ENCODE measurements at places on chromosomes 3 and 15. TPM values are rescaled to one million over a fixed set of nuclear protein-coding genes. Genes with fewer than 3 reads are reported as not detected.

Gene CADPS
- not detected for polyA plus RNA-seq

Gene NR2C2
- 19.3 TPM for polyA plus RNA-seq

GRCh38 chr3:131386429-131387165 lies 5.0 kb downstream of the NUDT16 start:
- H3K4me3 ChIP-seq, result no peak overlapping the region
- peaks cover 25% of the 10 kb centered on the region for H3K4me1 ChIP-seq
- H3K27ac ChIP-seq, result no peak overlapping the region

- H3K27me3 ChIP-seq, result peaks cover 19% of the 10 kb centered on the region
- H3K27ac ChIP-seq, result no peak overlapping the region
- no peaks in the 10 kb centered on the region for H3K36me3 ChIP-seq
- H3K4me3 ChIP-seq, result peak overlapping the region; percentile 39
- peak; percentile 70 for DNase-seq
These were observed 53.2 kb downstream of the LHFPL4 start for GRCh38 chr3:9500108-9501050.

DNA sequence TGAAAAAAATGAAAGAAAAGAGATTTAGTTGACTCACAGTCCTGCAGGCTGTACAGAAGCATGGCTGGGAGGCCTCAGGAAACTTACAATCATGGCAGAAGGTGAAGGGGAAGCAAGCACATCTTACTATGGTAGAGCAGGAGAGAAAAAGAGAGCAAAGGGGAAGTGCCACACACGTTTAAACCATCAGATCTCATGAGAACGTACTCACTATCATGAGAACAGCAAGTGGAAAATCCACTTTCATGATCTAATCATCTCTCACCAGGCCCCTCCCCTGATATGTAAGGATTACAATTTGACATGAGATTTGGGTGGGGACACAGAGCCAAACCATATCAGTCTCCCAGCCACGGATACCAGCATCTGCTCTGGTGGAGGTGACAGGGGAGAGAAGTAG lies 50.8 kb upstream of the CPOX start:
- H3K27me3 ChIP-seq, result peaks cover 9% of the 10 kb centered on the region
- H3K36me3 ChIP-seq, result no peaks in the 10 kb centered on the region
- DNase-seq, result no peak
- H3K27ac ChIP-seq, result no peak overlapping the region
- H3K4me3 ChIP-seq, result no peak overlapping the region

DNA sequence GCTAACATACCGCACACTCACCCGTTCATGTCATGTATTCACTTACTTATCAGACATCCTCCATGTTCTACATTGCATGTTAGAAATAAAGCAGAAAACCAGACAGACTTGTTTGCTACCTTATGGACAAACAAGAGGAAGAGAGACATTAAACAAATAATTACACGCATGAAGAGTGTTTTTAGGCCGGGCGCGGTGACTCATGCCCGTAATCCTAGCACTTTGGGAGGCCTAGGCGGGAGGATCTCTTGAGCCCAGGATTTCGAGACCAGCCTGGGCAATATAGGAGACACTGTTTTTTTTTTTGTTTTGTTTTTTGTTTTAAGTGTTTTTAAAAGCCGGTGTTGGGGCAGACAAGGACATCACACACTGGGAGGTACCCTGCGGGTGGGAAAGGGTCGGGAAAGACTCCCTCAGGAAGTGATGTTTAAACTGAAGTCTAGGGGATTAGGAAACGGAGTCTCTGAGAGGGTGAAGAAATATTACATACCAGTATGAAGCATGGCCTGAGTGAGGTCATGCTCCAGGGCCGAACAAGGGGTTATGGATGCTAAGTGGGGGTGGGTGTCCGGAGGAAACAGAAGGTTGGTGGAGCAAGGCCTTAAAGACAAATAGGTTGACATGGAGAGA lies 2.1 kb upstream of the USP3 start:
- H3K27me3 ChIP-seq, result no peaks in the 10 kb centered on the region
- peak overlapping the region; percentile 100 for H3K27ac ChIP-seq
- peak overlapping the region; percentile 95 for H3K4me3 ChIP-seq
- peaks cover 64% of the 10 kb centered on the region for H3K4me1 ChIP-seq

DNA sequence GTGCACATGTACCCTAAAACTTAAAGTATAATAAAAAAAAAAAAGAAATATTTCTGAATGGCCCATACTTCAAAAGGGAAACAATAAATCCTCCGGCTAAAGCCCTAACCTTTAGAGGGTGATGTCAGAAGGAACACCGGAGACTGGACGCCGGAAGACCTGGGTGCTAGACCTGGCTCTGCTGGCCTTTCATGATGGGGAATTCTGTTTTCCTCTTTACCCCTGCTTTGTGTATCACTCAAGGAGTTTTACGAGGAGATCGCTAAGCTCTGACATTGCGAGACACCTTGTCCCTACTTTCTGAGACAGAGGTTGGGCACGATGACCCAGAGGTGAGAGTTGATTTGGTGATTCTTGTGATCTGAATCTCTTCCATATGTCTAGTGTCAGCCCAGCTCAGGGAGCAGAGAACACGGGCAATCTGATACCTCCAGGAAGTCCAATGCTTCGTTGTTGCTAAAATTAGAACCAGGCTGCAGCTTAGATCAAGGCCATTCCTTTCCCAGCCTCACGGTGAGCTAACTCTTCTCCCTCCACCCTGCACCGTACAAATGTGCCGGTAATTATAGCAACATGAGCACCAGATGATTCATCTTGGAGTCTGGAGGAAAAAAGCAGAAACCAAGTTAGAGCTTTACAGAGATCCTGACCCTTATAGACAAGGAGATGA lies 42.0 kb upstream of the CFAP161 start:
- peaks cover 26% of the 10 kb centered on the region for H3K27me3 ChIP-seq
- no peak overlapping the region for H3K27ac ChIP-seq
- DNase-seq, result no peak
- H3K4me1 ChIP-seq, result no peaks in the 10 kb centered on the region

DNA sequence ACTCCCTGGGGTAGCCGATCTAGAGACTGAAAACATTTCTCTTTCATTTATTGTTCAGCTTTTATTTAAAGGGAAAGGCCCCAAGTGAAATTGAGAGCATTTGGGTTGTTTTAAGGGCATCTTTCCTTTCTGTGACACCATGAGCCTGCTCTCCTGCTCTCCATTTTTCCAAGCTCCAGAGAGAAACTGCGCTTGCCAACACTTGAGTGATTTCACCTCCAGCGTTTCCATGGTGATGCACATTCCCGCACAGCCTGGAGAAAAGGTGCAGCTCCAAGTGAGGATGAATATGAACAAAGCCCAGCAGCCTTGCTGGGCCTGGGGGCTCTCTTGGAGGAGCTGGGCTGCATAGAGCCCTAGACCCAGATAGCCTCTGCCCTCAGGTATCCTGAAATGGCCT lies 159.2 kb upstream of the PPP2R3A start:
- no peaks in the 10 kb centered on the region for H3K4me1 ChIP-seq
- DNase-seq, result no peak
- peaks cover 3% of the 10 kb centered on the region for H3K27me3 ChIP-seq
- H3K4me3 ChIP-seq, result no peak overlapping the region
- H3K36me3 ChIP-seq, result no peaks in the 10 kb centered on the region
- no peak overlapping the region for H3K27ac ChIP-seq

DNA sequence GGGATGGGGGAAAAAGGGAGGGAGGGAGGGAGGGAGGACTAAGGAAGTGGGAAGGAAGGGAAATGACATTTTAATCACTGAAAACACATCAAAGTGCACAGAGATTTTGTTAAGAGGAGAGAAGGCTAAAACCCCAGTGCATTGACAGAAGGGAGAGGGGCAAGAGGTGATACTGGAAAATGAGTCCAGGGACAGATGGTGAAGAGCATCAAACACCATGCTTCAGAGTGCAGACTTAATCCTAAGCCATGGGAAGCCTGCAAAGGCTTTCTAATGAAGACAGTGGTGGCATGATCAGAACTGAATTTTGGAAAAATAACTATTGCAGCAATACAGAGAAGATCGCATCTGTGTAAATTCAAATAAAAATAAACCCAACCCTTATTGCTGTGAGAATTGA lies 41.8 kb downstream of the HGD start:
- no peaks in the 10 kb centered on the region for H3K36me3 ChIP-seq
- H3K4me1 ChIP-seq, result peaks cover 10% of the 10 kb centered on the region
- H3K27me3 ChIP-seq, result no peaks in the 10 kb centered on the region
- H3K4me3 ChIP-seq, result no peak overlapping the region
- DNase-seq, result no peak

- peaks cover 61% of the 10 kb centered on the region for H3K27me3 ChIP-seq
- peak overlapping the region; percentile 78 for H3K4me3 ChIP-seq
- H3K27ac ChIP-seq, result no peak overlapping the region
- DNase-seq, result no peak
- no peaks in the 10 kb centered on the region for H3K36me3 ChIP-seq
These were observed 844 bp downstream of the NR2F2 start for GRCh38 chr15:96331144-96331944.

DNA sequence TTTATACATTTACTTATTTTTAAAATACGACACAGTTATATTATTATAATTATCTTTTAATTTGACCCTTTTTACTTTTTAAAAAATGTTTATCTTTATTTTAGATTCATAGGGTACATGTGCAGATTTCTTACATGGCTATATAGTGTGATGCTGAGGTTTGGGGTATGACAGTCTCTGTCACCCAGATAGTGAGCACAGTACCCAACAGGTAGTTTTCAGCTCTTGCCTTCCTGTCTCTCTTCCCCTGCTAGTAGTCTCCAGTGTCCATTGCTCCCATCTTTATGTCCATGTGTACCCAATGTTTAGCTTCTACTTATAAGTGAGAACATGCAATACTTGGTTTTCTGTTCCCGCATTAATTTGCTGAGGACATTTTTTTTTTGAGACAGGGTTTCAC lies 21.8 kb upstream of the KCNMB2 start:
- no peak for DNase-seq
- peaks cover 8% of the 10 kb centered on the region for H3K27me3 ChIP-seq
- no peaks in the 10 kb centered on the region for H3K36me3 ChIP-seq
- no peaks in the 10 kb centered on the region for H3K4me1 ChIP-seq

DNA sequence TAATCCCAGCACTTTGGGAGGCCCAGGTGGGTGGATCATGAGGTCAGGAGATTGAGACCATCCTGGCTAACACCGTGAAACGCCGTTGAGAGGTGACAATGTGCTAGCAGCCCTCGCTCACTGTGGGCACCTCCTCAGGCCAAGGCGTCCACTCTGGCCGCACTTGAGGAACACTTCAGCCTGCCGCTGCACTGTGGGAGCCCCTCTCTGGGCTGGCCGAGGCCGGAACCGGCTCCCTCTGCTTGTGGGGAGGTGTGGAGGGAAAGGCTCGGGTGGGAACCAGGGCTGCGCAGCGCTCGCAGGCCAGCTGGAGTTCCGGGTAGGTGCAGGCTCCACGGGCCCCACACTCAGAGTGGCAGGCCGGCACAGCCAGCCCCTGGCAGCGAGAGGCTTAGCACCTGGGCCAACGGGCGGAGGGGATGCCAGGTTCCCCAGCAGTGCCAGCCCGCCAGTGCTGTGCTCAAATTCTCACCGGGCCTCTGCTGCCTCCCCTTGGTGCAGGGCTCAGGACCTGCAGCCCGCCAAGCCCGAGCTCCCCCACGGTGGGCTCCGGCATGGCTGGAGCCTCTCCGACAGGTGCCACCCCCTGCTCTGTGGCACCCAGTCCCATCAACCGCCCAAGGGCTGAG lies 253.6 kb downstream of the CNTN4 start:
- no peak overlapping the region for H3K27ac ChIP-seq
- no peak for DNase-seq
- H3K36me3 ChIP-seq, result no peaks in the 10 kb centered on the region
- no peaks in the 10 kb centered on the region for H3K27me3 ChIP-seq

- no peak for DNase-seq
- no peaks in the 10 kb centered on the region for H3K4me1 ChIP-seq
- H3K4me3 ChIP-seq, result no peak overlapping the region
- H3K36me3 ChIP-seq, result no peaks in the 10 kb centered on the region
- no peak overlapping the region for H3K27ac ChIP-seq
These were observed 231.6 kb downstream of the ZIC1 start for GRCh38 chr3:147640781-147641180.
